ENCODE measurements at places on chromosomes 2 and 18.

DNA sequence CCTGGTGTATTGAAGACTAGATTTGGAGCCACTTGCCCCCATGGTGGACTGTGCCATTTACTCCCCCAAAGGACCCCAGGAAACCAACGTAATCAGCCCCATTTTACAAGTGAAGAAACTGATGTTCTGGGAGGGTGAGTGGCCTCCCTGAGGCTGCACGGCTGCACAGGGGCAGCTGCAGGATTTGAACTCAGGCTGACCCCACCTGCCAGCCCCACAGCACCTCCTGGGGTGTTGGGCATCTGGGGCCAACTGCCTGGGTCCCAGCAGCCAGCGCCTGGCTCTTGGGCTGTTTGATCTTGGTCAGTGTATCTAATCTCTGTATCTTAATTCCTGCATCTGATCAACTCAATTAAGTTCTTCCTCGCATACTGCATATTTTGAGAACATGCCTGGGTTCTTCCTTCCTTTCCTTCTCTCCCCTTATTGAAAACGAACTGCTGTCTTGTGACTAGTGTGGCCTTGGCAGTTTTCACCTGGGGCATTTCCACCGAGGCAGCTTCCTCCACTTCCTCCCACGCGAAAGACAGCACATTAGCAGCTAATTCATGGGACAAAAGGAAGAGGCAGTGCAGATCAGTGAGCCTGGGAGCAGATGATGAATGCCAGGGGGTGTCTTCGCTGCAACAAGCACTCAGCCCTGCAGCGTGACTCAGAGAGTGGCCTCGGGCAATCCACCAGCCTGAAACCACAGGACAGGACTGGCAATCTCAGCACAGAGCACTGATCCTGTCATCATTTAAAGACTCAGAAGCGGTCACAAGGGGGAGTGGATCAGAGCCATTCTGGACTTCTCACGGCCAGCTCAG lies 184.1 kb upstream of the RAB12 start:
- DNase-seq, result no peak

DNA sequence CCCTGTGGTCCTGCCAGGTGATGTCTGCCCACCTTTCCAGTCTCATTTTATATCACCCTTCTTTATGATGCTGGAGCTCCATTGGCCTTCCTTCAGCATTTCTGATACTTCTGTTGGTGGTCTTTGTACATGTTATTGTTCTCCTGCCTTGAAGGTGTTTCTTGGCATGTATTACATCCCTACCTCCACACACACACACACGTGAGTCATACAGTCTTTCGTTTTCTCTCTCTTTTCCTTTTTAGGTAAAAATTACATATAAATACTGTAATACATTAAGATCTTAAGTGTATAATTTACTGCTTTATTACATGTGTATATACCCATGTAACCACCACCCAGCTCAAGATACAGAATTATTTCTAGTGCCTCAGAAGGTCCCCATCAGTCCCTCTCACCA lies 10.2 kb upstream of the ADGRF3 start:
- no peak for DNase-seq

DNA sequence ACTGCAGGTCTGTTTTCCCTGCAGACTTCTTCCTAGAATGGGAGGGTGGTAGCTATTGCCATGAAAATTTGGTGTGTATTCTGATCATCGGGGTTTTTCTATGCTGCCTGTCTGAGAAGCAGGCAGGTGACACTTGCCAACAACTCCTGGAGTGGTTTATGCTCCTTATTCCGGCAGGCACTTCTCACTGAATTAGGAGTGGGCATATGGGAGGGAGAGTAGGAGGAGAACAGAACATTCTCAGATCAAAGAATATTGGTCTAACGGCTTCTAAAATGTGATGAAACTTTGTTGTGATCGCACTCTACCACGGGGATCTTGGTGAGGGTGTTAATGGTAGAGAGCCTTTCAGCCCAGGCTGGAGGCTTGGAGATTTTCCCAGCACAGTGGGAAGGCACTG lies 480.8 kb downstream of the PLCL1 start:
- DNase-seq, result no peak

- no peak for DNase-seq
These were observed 493.7 kb upstream of the VRK2 start for GRCh38 chr2:57552885-57553284.

DNA sequence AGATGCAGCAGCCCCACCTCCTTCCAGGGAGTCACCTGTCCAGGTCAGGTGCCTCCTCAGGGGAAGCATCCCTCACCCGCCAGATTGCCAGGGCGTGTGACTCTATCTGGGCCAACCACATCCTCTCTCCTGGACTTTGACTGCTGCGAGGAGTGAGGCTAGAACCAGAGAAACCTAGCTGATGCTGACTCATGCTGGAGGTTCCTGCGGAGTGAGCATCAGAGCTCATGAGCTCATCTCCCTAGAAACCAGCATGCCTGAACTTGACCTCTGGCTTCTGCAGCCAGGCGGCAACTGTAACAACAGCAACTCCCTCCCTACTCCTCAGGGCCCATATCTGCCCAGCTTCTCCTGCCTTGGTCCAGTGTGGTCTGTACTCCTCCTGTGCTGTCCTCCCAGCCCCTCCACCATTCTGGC lies 28.3 kb upstream of the NT5DC4 start:
- DNase-seq, result no peak

Data from posterior cingulate gyrus (tissue), 11 donors.